ENCODE measurements at places on chromosomes 7 and 10. TPM values are rescaled to one million over a fixed set of nuclear protein-coding genes. Genes with fewer than 3 reads are reported as not detected.

CDHR3 gene
- total RNA-seq, result 1.3 TPM

RSPH10B gene
- 2.4 TPM for total RNA-seq

PIK3CG gene
- 4.4 TPM for total RNA-seq

TBC1D12 gene
- total RNA-seq, result 21.4 TPM

MYOZ1 gene
- not detected for total RNA-seq

COX19 gene
- total RNA-seq, result 6.6 TPM

Measured in dermis microvascular lymphatic vessel endothelial cell (primary cell).